ENCODE measurements at places on chromosomes 16 and 17. TPM values are rescaled to one million over a fixed set of nuclear protein-coding genes. Genes with fewer than 3 reads are reported as not detected.
A peak's percentile ranks its signal among the peaks of the same experiment; 100 is the strongest.

OR1F1 gene
- not detected for polyA plus RNA-seq

SRSF1 gene
- 213 TPM for polyA plus RNA-seq

TP53TG3C gene
- not detected for polyA plus RNA-seq

PDXDC1 gene
- 177 TPM for polyA plus RNA-seq

SYNGR3 gene
- polyA plus RNA-seq, result 4.2 TPM

CHST4 gene
- polyA plus RNA-seq, result 0.12 TPM

SLC12A3 gene
- 0.21 TPM for polyA plus RNA-seq

C1QTNF8 gene
- polyA plus RNA-seq, result 0.03 TPM

- no peaks in the 10 kb centered on the region for H3K4me1 ChIP-seq
- H3K36me3 ChIP-seq, result no peaks in the 10 kb centered on the region
- no peak for DNase-seq
- H3K27ac ChIP-seq, result no peak overlapping the region
- no peaks in the 10 kb centered on the region for H3K27me3 ChIP-seq
Measured at GRCh38 chr17:61140081-61140786, 259.4 kb upstream of the TBX2 start.

GRCh38 chr17:63249256-63250004 is 196.7 kb downstream of the CYB561 start:
- no peak for DNase-seq
- H3K36me3 ChIP-seq, result no peaks in the 10 kb centered on the region
- H3K4me1 ChIP-seq, result no peaks in the 10 kb centered on the region
- no peak overlapping the region for H3K27ac ChIP-seq
- no peak overlapping the region for H3K4me3 ChIP-seq

- peak; percentile 84 for DNase-seq
- no peaks in the 10 kb centered on the region for H3K27me3 ChIP-seq
- H3K4me1 ChIP-seq, result peaks cover 46% of the 10 kb centered on the region
- H3K27ac ChIP-seq, result peak overlapping the region; percentile 66
- H3K4me3 ChIP-seq, result no peak overlapping the region
- H3K36me3 ChIP-seq, result no peaks in the 10 kb centered on the region
Measured at GRCh38 chr16:68492543-68493411, 44.5 kb upstream of the SMPD3 start.

- no peak overlapping the region for H3K4me3 ChIP-seq
- H3K27ac ChIP-seq, result no peak overlapping the region
- peaks cover 45% of the 10 kb centered on the region for H3K36me3 ChIP-seq
- H3K4me1 ChIP-seq, result peaks cover 19% of the 10 kb centered on the region
- DNase-seq, result no peak
Measured at GRCh38 chr17:81000631-81001357, 9.2 kb downstream of the CHMP6 start.

GRCh38 chr16:21277927-21278706 is at the start of gene CRYM:
CRYM (minus strand) TSS chr16:21278290; CDS start chr16:21278251, 39 bp downstream.
- H3K36me3 ChIP-seq, result no peaks in the 10 kb centered on the region
- H3K4me3 ChIP-seq, result peak within 1 kb of the TSS; percentile 59
- peaks cover 11% of the 10 kb centered on the region for H3K27me3 ChIP-seq
- peak within 1 kb of the TSS; percentile 16 for H3K27ac ChIP-seq

DNA sequence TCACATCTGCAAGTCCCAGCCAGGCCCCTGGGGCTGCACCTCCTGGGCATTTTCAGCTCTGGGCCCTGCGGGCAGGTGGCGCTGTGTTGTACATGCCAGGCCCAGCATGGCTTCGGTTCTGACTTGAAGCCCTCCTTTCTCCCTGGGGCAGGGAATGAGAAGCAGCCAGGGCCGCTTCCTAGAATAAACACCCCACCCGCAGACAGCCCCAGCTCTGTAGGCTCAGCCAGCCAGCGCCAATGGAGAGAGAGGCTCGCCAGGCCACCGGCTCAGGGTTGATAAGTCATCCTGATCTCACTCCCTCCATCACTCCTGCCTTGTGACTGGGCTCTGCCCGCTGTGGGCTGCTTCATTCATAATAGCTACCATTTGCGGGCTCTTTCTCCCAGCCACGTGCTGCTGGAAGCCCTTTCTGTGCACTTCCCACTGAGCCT is 6.0 kb upstream of the GLIS2 start:
- no peak for DNase-seq
- peaks cover 40% of the 10 kb centered on the region for H3K4me1 ChIP-seq
- no peaks in the 10 kb centered on the region for H3K36me3 ChIP-seq
- H3K4me3 ChIP-seq, result no peak overlapping the region
- peaks cover 9% of the 10 kb centered on the region for H3K27me3 ChIP-seq

DNA sequence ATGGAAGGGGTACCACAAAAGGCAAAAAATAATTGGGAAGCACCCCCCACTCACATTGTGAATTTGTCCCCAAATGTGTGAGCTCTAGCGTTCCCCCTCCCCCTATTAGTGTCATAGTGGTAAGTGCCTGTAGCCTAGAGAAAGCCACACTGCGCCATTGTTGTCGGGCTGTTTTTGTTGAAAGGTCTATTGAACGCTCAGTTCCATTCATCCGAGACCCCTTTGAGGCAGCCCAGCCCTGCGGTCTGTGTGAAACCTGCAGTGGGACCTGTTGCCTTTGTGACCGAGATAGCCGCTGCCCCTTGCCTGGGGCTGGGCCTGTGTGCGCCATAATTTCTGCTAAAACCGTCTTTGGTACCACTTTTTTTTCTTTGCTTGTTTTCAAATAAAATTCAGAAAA is 3.0 kb downstream of the JPT2 start:
- H3K4me1 ChIP-seq, result peaks cover 5% of the 10 kb centered on the region
- DNase-seq, result no peak
- no peak overlapping the region for H3K4me3 ChIP-seq
- no peaks in the 10 kb centered on the region for H3K27me3 ChIP-seq
- peaks cover 27% of the 10 kb centered on the region for H3K36me3 ChIP-seq

- peaks cover 4% of the 10 kb centered on the region for H3K27me3 ChIP-seq
- no peaks in the 10 kb centered on the region for H3K4me1 ChIP-seq
- H3K27ac ChIP-seq, result no peak overlapping the region
- DNase-seq, result no peak
- H3K4me3 ChIP-seq, result no peak overlapping the region
Measured at GRCh38 chr16:87929986-87930385, 6.3 kb downstream of the CA5A start.

- no peaks in the 10 kb centered on the region for H3K27me3 ChIP-seq
- DNase-seq, result no peak
- H3K27ac ChIP-seq, result no peak overlapping the region
Measured at GRCh38 chr17:18002171-18002570, 29.5 kb downstream of the DRC3 start.

- DNase-seq, result no peak
- H3K36me3 ChIP-seq, result no peaks in the 10 kb centered on the region
- no peak overlapping the region for H3K4me3 ChIP-seq
- H3K27me3 ChIP-seq, result no peaks in the 10 kb centered on the region
- H3K27ac ChIP-seq, result no peak overlapping the region
- peaks cover 63% of the 10 kb centered on the region for H3K4me1 ChIP-seq
Measured at GRCh38 chr16:85571563-85571812, 41.6 kb upstream of the GSE1 start.

GRCh38 chr16:23403547-23403946 is 49.4 kb downstream of the COG7 start:
- DNase-seq, result no peak
- no peak overlapping the region for H3K27ac ChIP-seq
- no peaks in the 10 kb centered on the region for H3K27me3 ChIP-seq
- no peaks in the 10 kb centered on the region for H3K4me1 ChIP-seq

- no peak overlapping the region for H3K27ac ChIP-seq
- no peaks in the 10 kb centered on the region for H3K4me1 ChIP-seq
- no peak for DNase-seq
- H3K27me3 ChIP-seq, result no peaks in the 10 kb centered on the region
Measured at GRCh38 chr17:36894925-36895324, 42.4 kb upstream of the LHX1 start.

DNA sequence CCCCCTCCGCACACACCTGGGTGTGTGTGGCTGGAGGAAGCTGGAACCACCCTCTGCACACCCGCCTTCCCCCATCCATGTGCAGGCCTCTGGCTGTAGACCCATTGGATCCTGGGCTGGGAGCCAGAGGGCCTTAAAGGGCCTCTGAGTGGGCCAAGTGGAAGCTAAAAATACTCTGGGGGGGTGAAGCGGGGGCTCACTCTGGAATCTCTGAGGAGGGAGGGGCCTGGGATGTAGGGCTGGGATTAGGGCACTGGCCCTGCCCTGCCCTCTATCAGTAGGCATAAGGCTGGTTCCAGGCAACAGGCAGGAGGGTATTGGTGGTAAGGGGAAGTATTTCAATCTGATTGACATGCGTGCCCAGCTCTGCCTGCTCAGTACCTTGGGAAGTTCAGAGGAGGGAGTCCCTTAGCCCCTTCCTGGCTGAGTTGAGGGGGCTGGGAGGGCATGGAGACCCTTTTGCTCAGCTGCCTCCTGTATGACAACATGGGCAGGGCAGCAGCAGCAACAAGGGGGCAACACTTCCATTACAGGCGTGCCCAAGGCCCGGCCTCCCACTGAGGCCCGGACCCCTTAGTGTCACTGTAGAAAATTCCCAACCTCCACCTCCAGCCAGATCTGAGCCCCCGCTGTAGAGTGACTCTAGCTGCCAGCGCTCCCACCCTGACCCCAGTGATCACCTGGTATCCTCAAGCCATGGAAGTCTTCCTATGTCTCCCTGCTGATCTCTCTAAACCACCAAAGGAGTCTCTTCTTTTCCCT is 5.2 kb downstream of the ITGA3 start:
- H3K4me3 ChIP-seq, result no peak overlapping the region
- H3K27ac ChIP-seq, result no peak overlapping the region
- no peak for DNase-seq
- peaks cover 59% of the 10 kb centered on the region for H3K4me1 ChIP-seq
- no peaks in the 10 kb centered on the region for H3K27me3 ChIP-seq

GRCh38 chr17:61496174-61496956 is 44.1 kb downstream of the TBX4 start:
- H3K4me1 ChIP-seq, result peaks cover 28% of the 10 kb centered on the region
- no peaks in the 10 kb centered on the region for H3K27me3 ChIP-seq
- H3K4me3 ChIP-seq, result no peak overlapping the region
- DNase-seq, result no peak

- H3K36me3 ChIP-seq, result no peaks in the 10 kb centered on the region
- H3K27me3 ChIP-seq, result no peaks in the 10 kb centered on the region
- DNase-seq, result peak; percentile 62
- peak overlapping the region; percentile 17 for H3K4me3 ChIP-seq
- peak overlapping the region; percentile 83 for H3K27ac ChIP-seq
Measured at GRCh38 chr16:87806641-87807546, 41.1 kb upstream of the KLHDC4 start.

DNA sequence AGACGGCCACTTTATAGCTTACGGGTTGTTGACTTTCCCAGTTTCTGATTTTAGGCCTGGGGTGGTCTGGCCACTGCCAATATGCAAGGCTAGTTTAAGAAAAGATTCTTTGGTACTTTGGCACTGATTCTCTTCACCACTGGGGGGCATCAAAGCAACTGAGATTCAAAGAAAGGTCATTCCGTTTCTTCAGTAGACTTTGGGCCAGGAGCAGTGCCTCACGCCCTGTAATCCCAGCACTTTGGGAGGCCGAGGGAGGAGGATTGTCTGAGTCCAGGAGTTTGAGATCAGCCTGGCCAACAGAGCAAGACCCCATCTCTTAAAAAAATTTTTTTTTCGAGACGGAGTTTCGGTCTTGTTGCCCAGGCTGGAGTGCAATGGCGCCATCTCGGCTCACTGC is 53.0 kb downstream of the RPA1 start:
- no peaks in the 10 kb centered on the region for H3K27me3 ChIP-seq
- no peak overlapping the region for H3K4me3 ChIP-seq
- H3K36me3 ChIP-seq, result peaks cover 90% of the 10 kb centered on the region

GRCh38 chr16:82280867-82281266 is 110.8 kb upstream of the MPHOSPH6 start:
- H3K4me3 ChIP-seq, result no peak overlapping the region
- H3K27me3 ChIP-seq, result no peaks in the 10 kb centered on the region
- H3K4me1 ChIP-seq, result no peaks in the 10 kb centered on the region
- DNase-seq, result no peak
- H3K36me3 ChIP-seq, result no peaks in the 10 kb centered on the region

- H3K27me3 ChIP-seq, result no peaks in the 10 kb centered on the region
- DNase-seq, result peak; percentile 37
- H3K36me3 ChIP-seq, result no peaks in the 10 kb centered on the region
- H3K4me3 ChIP-seq, result no peak overlapping the region
- peaks cover 45% of the 10 kb centered on the region for H3K4me1 ChIP-seq
Measured at GRCh38 chr17:17537311-17538099, 41.3 kb upstream of the RASD1 start.

- peaks cover 8% of the 10 kb centered on the region for H3K36me3 ChIP-seq
- no peak for DNase-seq
- no peak overlapping the region for H3K27ac ChIP-seq
- H3K4me1 ChIP-seq, result peaks cover 46% of the 10 kb centered on the region
Measured at GRCh38 chr16:3147046-3147756, 12.4 kb downstream of the ZNF213 start.

DNA sequence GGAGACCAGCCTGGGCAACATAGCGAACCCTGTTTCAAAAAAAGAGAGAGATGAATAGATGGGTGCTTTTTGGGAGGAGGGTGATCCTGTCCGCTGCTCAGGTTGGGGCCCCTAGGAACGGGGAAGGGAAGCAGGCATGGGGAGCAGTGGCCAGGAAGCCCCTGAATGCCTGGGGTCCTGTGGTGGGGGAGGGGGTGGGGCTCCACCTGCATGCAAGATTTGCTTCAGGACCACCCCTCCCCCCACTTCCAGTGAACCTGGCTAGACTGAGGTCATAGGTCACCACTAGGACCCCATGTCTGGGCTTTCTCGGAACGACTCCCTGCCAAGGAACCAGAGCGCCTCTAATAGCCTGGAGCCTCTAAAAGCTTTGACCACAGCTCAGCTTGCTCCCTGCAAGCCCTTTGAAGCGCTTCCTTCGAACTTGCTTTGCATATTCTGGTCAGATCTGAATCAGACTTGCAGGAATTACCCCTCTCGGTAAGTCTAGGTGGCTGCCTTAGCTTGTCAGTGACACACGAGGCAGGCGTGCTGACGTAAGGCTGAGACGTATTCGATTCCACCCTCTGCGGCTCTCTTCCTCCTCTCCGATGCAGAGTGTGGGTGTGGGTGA is 3.7 kb downstream of the SOCS3 start:
- H3K36me3 ChIP-seq, result peaks cover 20% of the 10 kb centered on the region
- peaks cover 51% of the 10 kb centered on the region for H3K4me1 ChIP-seq
- H3K27me3 ChIP-seq, result peaks cover 7% of the 10 kb centered on the region
- no peak overlapping the region for H3K27ac ChIP-seq

- H3K36me3 ChIP-seq, result no peaks in the 10 kb centered on the region
- no peak for DNase-seq
- peaks cover 2% of the 10 kb centered on the region for H3K27me3 ChIP-seq
Measured at GRCh38 chr16:8342276-8342675, 248.0 kb downstream of the TMEM114 start.

- no peak overlapping the region for H3K27ac ChIP-seq
- no peak for DNase-seq
- H3K4me3 ChIP-seq, result no peak overlapping the region
- H3K4me1 ChIP-seq, result peaks cover 32% of the 10 kb centered on the region
Measured at GRCh38 chr17:78133179-78133951, 2.8 kb downstream of the TMC8 start.

- H3K36me3 ChIP-seq, result peaks cover 2% of the 10 kb centered on the region
- no peak overlapping the region for H3K27ac ChIP-seq
- no peak for DNase-seq
- H3K4me1 ChIP-seq, result no peaks in the 10 kb centered on the region
- H3K27me3 ChIP-seq, result no peaks in the 10 kb centered on the region
Measured at GRCh38 chr17:80802626-80803450, 188.8 kb upstream of the CHMP6 start.
